ENCODE measurements at places on chromosomes 5 and 9.
A peak's percentile ranks its signal among the peaks of the same experiment; 100 is the strongest.

- no peak for DNase-seq
These were observed 1271.0 kb upstream of the WWC1 start for GRCh38 chr5:167020418-167020817.

DNA sequence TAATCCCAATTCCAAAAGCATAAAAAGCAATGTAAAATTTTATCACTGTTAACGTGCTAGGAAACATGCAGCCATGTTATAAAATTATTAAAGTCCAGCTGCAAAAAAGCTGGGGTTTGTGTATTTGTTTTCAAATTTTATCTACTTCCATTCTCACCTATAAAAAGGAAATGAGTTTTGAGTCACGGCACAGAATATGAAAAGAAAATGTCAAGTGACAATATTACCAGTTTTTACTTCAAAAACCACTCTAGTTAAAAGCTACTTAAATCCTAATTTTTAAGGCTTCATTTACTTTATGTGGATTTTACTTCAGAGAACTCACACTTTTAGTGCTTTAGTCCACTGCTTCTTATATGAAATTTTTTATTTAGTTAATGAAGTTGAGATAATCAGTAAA lies 72.7 kb upstream of the IFNE start:
- DNase-seq: no peak

DNA sequence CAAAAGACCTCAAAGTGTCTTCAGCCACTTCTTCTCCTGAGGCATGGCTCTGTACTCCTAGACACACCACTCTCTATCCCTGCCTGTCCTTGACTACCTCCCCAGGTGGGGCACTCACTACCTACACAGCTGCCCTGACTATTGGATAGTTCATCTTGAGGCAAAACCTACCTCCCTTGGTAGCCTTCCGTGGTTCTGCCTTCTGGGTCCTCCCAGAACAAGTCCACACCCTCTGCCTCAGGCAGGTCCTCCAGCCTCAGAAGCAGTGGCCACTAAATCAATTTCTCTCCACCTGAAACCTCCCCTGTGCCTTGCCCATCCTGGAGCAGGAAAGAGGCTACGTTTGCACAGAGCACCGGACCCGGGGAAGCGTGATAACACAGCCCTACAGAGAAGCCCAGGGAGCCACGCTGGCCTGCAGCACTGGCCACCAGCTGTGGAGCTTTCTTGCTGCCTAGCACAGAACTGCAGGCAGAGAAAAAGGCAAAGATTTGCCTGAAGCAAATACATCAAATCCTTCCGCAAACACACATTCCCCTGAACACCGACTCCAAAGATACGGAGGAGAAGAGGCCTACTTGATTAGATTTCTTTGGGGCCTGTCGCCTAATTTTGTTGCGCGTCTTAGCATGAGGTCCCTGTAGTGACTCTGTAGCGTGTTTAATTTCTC lies 141.8 kb downstream of the C9orf50 start:
- DNase-seq: no peak

GRCh38 chr9:17624571-17624970 lies 45.7 kb downstream of the SH3GL2 start:
- DNase-seq: no peak

DNA sequence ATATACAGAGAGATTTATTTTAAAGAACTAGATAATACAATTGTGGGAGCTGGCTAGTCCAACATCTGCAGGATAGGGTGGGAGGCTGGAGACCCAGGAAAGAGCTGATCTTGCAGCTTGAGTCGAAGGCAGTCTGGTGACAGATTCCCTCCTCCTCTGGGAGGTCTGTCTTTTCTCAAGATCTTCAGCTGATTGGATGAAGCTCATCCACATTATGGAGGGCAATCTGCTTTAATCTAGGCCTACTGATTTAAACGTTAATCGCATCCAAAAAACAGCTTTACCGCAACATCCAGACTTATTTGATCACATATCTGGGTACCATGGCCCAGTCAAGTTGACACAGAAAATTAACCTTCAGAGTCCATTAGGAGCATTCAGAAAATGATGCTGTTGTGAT lies 168.1 kb downstream of the ATPSCKMT start:
- DNase-seq: no peak

GRCh38 chr5:154194345-154195329 lies 4.1 kb downstream of the GALNT10 start:
- DNase-seq: no peak

DNA sequence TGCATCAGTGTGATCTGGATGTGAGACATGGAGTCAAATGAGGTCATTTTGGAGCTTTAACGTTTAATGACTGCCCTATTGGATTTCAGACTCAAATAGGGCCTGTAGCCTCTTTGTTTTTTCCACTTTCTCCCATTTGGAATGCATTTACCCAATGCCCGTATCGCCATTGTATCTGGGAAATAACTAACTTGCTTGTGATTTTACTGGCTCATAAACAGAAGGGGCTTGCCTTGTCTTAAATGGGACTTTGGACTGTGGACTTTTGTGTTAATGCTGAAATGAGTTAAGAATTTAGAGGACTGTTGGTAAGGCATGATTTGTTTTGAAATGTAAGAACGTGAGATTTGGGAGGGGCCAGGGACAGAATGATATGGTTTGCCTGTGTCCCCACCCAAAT lies 494.6 kb downstream of the CHSY3 start:
- no peak for DNase-seq

DNA sequence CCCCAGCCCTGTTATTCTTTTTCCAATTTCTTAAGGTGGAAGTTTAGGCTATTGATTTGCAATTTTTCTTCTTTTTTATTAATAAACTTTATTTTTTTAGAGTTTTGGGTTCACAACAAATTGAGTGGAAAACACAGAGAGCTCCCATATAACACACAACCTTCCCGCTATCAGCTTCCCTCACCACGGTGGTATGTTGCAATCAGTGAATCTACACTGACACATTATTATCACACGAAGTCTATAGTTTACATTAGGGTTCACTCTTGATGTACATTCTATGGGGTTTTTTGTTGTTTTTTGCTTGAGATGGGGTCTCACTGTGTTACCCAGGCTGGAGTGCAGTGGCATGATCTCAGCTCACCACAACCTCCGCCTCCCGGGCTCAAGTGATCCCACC lies 4.8 kb upstream of the NFX1 start:
- DNase-seq: no peak

GRCh38 chr5:18321262-18321942 lies 687.1 kb downstream of the TAF11L14 start:
- DNase-seq: no peak

DNA sequence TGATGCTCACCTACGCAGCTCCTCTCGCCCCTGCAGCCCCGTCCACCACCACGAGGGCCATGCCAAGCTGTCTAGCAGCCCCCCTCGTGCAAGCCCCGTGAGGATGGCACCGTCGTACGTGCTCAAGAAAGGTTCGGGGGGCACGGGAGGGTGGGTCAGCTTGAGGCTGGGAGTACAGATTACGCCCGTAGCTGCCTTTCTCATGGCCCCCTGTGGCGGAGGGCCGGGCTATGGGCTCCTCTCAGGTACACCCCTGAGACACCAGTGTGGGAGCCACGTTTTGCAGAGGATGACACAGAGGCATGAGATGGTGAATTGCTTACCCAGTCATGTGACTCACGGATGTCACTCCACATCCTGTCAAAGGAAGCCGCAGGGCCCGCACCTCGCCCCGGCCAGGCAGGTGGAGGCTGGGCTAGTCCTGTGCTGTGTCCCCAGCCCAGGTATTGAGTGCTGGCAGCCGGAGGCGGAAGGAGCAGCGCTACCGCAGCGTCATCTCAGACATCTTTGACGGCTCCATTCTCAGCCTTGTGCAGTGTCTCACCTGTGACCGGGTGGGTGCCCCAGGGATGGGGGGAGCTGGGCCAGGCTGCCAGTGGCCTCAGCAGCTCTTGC lies 33.7 kb downstream of the USP20 start:
- no peak for DNase-seq

- no peak for DNase-seq
These were observed 32.9 kb downstream of the ROPN1L start for GRCh38 chr5:10474521-10475075.

DNA sequence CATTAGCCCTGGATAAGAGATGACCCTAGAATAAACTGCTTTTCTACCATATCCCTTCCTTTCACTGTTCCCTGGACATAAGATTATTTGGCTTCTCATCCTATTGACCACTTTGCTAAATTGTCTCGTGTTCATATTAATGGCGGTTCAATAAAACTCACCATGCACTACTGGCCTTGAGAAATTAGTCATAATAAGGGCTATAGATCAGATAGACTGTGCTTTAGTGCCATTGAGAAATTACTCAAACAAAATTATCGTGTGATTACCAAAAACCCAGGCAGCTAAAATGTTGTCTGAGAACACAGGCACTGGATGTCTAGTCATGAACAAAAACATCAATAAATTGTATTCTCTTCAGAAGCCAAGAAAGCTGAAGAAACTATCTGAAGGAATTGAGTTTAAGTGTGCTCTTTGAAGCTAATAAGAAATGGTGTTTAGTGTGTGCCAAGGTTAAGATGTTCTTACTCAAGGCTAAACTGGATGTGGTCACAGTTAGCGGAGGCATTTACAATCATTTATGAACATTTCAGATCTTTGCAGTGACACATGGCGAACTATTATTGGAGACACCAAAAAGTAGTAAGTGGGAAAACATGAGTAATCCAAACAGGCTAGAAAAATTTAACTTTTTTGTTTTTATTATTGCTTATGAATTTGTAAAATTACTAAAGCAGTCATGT lies 460.4 kb upstream of the RORB start:
- no peak for DNase-seq

GRCh38 chr9:77585335-77585786 lies 62.8 kb downstream of the GNA14 start:
- no peak for DNase-seq

DNA sequence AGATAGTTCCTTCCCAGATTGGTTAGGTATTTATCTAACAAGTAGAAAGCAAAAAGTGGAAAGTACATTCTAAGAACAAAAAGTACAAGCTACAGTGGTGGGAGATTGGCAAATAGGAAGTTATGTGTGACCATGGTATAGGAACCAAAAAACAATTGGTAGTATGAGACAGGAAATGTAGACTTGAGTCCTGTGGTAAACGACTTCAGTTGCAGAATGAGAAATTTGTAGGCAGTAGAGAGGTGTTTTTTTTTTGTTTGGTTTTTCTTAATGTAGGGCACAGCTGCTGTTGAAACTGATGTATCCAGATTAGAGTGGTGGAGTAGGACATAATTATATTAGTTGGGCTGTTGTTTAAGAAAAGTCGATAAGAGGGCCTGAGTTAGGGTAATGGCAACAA lies 72.0 kb downstream of the CCNH start:
- DNase-seq: peak; percentile 79

- no peak for DNase-seq
These were observed 445.3 kb downstream of the DMRT2 start for GRCh38 chr9:1495282-1496030.

- DNase-seq: no peak
These were observed 511.7 kb upstream of the KLF4 start for GRCh38 chr9:108001237-108001636.

GRCh38 chr5:16930496-16930895 lies 5.6 kb downstream of the MYO10 start:
- DNase-seq: no peak

DNA sequence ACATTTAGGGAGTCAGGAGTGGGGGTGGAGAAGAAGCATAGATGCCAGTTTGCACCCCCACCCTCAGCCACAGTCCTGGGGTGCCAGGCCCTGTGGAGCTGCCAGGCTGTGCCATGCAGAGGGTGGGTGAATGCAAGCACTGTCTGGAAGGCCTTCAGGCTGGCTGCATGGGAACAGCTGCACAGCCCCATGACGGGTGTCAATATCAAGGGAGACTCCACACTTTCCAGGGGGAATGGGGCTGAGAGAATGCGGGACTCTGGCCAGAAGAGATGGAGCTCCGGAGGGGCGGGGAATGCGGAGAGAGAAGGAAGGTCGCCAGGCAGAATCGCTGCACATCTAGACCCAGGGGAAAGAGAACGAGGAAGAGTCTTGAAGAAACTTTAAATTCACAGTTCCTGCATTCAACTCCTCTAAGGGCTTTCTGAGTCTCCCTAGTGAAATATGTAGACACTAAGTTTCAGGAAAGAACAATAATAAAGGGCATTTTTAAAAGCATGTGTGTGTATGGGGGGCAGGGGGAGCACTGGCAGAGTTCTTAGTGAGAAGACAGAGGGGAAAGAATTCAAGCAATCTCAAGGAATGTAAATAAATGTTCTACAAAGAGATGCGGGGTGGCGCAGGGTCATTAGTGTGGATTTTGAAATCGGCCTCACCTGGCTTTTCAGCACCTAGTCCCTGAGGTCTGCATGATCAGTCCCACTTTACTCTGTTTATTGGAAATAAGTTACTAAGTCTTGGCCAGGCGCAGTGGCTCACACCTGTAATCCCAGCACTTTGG lies 59.1 kb downstream of the BOD1 start:
- no peak for DNase-seq

GRCh38 chr5:177175336-177175735 lies 41.8 kb downstream of the NSD1 start:
- DNase-seq: no peak

DNA sequence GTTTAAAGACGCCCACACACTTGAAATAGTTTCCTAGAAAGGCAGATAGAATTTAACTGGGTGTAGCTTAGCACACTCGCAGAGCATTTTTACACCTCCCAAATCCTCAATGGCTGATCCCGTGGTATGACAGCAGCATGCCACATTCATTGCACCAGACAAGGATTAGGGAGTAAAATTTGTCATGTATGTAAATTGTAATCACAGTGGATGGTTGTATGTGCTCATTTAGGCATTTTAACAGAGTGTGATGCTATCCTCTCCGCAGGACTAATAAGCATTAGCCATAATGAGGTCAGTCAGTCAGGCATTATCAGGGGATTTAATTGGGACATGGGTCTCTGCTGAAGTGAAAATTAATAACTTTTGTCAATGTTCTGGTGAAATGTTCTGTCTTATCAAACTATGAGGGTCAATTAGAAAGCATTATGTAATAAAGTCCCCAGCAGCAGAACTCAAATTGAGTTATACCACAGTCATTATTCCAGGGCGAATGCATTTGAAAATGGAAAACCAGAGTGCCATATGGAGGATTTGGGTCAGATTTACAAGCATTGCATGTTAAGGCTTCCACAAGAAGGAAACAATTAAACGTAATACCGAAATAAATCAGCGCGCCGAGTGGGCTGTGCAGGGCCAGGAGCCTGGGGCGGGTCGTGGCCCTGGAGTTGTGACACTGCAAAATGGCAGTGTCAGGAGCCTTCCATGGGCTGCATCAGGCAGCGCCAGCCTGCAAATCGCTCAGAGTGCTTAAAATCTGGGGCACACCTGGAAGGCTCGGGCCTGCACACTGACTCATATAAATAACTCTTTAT lies 602.2 kb downstream of the BNC2 start:
- no peak for DNase-seq

DNA sequence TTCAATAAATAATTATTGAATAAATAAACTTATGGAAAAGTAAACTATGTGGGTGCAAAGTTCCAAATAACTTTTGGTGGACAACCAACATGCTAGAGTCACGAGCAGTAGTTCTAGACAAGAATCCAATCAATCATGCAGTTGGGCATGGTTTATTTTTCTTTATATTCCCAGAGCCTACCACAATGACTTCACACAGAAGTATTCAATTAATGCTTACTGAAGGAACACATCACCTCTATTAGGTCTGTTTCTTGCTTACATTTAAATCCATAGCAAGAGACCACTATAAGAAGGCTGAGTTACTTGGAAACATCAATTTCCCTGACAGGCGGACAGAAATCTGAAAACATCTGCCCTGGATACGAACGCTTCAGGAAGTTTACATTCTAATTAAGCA lies 214.2 kb downstream of the TMEM232 start:
- DNase-seq: no peak

- no peak for DNase-seq
These were observed 12.1 kb downstream of the PCDH1 start for GRCh38 chr5:141866096-141866495.

GRCh38 chr5:139565411-139566305 lies 4.5 kb downstream of the UBE2D2 start:
- peak; percentile 48 for DNase-seq

Data from hematopoietic multipotent progenitor cell (in vitro differentiated cells).